ENCODE measurements at places on chromosomes 7 and 10.

DNA sequence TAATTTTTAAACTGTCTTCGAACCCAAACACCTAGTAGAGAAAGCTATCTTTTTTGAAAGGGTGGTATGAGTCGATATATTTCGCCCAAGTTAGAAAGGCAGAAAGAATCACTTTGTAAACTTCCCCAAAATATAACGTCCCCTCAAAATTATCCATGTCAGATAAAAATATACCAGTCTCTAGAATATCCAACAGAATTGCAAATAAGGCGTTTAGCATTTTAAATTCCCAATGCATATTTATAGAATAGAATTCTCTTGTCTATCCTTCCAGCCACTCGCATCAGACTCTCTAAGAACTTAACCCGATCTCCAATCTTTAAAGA, 2.1 kb downstream of the CTBP2 start:
- DNase-seq, result no peak

DNA sequence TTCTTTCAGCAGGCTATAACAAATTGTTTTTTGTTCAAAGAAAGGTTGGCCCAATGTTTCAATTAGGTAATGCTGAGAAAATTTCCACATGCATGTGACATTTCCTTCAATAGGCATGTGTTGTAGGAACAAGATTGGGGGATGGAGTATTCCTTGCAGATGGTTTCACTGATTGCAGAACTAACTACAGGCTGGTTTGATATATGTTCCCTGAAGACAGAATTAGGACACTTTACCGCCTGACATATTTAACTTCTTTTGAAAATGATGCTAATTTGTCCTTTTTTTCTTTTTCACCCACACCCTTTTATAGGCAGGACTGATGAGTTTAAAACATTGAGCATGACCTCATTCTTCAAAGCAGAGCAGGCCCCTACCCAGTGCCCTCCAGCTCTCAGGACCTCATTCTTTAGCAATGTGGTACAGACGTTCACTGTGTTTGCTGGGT, 163.3 kb downstream of the CPED1 start:
- DNase-seq, result no peak

DNA sequence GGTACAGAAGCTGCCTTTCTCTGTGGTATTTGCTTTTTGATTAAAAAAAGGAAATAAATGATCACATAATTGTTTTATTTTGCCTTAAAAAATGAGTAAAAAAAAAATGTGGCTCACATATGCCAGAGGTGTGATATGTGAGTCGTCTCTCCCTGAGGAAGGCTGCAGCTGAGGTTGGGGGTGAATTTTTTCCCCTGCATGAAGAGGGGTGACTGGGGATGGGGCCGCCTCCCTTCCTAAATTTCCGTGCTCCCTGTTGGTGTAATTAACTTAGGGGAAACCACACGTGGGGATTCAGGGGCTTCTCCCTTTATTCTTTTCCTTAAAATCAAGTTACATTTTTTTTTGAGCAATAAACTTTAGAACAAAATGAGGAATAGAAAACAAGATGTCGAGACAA, 35.4 kb downstream of the MGMT start:
- DNase-seq, result no peak

DNA sequence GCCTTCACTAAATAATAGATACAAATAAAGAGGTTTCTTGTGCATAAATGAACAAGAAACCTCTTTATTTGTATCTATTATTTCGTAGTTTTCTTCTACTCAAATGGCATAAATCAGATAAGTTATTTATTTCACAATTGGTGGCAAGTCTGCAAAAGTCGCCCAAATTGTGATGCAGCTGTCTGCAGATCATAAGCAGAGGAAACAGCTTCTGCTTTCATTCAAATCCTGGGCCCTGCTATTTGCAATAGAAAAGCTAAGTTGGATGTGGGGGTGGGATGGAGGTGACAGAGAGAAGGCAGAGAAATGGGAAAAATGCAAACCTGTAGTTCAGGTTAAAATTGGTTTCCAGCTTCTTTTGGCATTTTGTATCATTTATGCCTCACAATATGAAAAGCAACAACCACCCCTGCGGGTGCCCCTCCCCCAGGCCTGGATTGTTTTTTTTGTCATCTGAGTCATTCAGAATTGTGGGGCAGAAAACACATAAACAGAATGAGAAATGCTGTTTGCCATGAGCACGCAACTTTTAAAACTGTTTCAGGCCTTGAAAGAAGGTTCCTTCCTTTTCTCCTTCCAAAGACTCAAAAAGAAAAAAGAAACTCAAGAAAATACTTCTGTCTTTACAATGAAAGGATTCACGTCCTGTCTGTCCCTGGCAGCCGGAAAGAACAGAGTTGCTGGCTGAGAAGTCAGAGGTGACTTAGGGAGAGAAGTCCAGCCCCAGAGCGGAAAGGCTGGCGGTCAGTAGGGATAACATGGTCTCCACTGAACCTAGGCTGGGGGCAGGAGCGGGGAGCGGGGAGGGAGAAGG, 132.9 kb downstream of the BAMBI start:
- no peak for DNase-seq

DNA sequence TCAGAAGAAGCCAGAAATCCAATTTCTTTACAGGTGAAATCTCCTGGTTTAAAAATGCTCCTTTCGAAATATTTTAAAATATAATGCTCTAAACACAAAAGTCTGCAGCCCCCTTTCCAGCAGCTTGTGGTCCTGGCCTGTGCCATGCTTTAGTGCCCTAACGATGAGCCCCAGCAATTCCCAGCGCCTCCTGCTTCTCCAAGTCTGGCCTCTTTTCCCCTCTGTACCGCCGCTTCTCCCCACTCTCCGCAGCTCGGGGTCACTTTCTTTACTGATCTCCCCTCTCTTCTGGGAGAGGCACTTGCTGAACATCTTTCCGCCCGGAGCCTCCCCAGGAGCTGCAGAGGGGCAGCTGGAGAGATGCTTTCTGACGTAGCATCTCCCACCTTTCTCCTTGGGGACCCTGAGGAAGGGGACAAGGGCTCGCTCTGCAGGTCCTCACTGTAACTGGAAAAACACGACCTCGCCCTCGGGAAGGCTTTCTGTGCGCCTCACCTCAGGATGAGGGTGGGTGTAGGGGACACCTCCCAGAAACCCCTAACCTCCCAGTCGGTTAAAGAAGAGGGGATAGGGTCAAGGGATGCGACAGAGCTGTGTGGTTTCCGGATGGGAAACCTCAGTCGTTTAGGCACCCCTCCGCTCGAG, 565 bp upstream of the INA start:
- DNase-seq, result no peak

GRCh38 chr7:51300762-51301674, 15.6 kb downstream of the COBL start:
- DNase-seq, result no peak

GRCh38 chr10:70404787-70405036, 767 bp downstream of the EIF4EBP2 start:
- DNase-seq, result no peak

- DNase-seq, result no peak
These were observed 120.4 kb upstream of the FZD8 start for GRCh38 chr10:35762311-35763030.

- DNase-seq, result no peak
These were observed 167.5 kb downstream of the PRPF18 start for GRCh38 chr10:13754277-13754676.

- DNase-seq, result no peak
These were observed 1.1 kb upstream of the EMX2 start for GRCh38 chr10:117541405-117541908.

DNA sequence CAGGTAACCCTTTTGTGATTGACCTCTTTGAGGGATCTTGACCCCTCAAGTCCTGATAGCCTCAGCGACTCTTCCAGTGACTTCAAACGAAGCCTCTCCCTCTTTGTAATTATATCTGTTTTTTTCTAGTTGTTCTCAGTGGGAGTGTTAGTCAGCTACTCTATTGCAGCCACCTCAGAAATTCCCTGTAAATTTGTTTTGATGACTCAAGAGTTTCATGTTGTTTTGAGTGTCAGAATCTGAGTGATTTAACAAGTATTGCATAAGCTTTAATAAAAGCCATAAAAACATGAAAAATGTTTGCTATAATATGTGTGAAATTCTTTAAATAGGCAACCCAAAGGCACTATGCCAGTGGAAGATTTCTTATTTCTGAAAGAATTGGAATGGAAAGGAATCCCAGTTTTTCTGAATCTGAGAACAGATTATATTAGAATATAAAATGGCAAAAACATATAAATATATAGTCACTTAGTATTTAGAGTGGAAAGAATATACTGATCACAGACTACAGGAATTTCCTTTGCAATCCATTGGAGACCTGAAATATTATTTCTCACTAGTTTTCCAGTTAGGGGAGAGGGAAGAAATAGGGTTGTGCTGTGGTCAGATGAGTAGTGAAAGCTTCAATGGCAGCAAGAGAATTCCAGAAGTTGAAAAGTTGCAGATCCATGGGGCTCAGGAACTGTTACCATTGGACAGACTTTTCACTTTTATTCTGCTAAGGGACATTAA, 94.4 kb upstream of the SEMA3C start:
- DNase-seq, result no peak

- DNase-seq, result no peak
These were observed 32.2 kb upstream of the COL13A1 start for GRCh38 chr10:69769395-69769992.

GRCh38 chr7:74482629-74483401, 29.1 kb downstream of the GTF2IRD1 start:
- no peak for DNase-seq

DNA sequence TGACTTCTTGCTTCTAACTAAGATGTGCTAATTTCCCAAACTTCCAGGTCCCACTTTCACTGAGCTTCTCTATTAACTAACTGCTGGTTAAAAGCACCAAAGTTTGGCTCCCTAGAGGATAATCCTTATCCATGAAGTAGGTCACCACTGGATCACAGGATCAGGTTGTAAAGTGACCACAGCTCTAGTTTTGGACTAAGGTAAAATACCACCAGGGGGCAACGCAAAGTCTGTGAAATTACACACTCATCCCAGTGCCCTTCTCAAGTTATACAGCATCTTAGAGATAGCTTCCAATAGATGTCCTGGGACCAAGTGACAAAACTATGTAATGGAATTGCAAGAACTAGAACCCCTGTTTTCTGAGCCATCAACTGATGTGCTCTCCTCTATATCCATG, 116.4 kb upstream of the ASAH2 start:
- DNase-seq, result no peak

- no peak for DNase-seq
These were observed 30.2 kb upstream of the ARHGAP12 start for GRCh38 chr10:31958856-31959255.

GRCh38 chr10:23194966-23195845, 3.1 kb downstream of the PTF1A start:
- no peak for DNase-seq

DNA sequence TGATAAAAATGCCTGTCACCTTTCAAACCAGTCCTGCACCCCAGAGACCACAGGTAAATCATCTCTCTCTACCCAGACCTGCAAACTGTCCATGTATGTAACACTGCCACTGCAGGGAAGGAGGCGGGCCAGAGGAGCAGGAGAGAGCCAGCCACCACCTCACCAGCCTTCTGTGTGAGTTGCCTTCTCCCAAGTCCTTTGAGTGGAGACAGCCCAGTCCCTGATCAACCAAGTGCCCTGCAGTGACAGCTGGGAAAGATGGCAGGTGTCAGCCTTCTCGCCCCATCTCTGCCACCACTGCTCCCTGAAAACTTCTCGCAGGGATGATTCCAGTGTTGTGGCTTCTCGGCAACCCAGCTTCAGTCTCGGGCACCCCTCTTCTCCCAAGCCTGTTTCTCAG, 42.4 kb downstream of the MTURN start:
- DNase-seq, result no peak

DNA sequence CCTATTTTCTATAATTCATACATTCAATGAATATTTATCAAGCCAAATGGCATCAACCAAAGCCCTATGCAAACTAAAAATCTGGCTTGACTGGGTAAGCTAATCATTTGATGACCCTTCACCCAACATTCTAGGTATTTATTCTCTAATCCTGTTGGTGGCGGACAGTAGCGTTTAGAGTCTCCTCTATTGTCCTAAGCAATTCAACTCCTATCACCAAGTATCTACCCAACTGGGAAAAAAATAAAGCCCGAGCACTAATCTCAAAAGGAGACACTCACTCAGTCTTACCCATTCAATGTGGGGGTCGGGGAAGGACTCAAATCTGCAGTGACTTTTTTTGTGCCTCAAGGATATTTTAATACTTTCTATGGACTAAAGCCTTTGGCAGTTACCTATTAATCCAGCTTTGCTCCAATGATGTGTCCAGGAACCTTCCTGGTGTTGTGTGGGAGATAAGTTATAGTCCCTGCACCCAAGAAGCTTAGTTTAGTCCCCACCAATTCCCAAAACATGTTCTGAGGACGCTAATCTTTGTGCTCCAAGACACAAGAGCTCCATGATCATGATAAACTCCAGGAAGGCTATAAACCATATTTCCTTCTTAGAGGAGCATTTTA, 30.6 kb downstream of the DNMBP start:
- DNase-seq, result no peak

Data from CD4-positive, alpha-beta T cell treated with Interleukin-6 at 100 ng/mL for 8 hours (primary cell).